Endodermal cell (in vitro differentiated cells): ENCODE measurements at places on chromosomes 5 and 9. TPM values are rescaled to one million over a fixed set of nuclear protein-coding genes. Genes with fewer than 3 reads are reported as not detected.

DNA sequence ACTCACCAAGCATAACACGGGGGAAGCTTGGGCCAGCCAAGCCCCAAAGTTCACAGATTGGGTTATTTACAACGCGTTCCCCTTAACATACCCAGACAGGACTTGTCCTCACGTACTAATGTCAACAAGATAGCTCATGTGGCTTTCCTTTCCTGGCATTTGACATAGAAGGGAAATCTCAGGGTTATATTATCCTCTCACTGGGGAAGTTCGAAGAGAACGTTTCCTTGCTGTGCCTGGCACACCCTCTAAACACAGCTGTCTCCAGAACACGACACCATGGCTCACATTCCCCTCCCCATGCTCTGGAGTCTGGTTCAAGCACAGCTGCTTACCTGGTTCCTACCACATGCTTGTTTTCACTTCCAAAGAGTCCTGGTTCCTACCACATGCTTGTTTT lies 46.8 kb upstream of the OTULINL start:
- no peak for DNase-seq

DNA sequence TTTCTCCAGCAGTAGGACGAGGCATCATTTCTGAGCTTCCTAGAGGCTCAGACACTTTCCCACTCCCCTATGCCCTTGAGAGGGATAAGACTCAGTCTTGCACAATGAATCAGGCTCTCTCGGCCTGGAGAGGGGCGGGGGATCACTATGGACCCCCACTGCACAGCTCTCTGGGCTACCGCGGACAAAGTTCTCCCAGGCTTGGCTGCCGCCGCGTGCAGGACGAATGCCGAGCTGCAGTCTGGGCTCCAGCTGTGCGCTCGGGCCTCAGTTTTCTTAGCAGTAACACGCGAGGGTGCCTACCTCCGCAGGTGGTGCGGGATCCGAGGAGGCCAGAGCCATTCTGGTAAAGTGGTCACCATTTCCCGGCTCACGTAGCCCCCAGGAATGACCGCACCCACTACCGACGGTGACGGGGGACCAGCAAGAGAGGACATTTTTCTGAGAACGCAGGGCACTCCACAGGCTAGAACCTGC lies 3.4 kb upstream of the MYORG start:
- DNase-seq = no peak

GRCh38 chr5:159772698-159773061 lies 143.6 kb upstream of the ADRA1B start:
- DNase-seq = no peak

GRCh38 chr5:73424556-73424977 lies 24.0 kb downstream of the FOXD1 start:
- no peak for DNase-seq

- no peak for DNase-seq
Observed at GRCh38 chr5:42015681-42016080, 90.6 kb downstream of the FBXO4 start.

DNA sequence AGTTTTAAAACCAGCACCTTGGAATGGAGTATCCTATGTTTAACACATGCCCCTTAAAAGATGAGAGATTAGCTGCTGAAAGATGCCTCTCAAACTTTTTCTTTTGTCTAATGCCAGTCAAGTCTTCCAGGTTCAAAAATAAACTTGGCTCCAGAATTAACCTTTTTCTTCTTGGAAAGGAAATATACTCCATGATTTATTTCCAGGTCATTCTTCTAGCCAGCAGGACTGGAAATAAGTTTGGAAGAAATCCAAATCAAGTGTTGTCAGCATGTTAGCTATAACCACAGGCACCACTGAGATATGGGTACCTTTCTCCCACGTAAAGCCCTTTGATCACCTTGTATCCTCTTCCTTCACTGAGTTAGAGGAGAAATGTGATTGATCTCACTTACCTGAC lies 56.1 kb downstream of the NLN start:
- DNase-seq = no peak

GRCh38 chr9:119789987-119790386 lies 420.8 kb upstream of the BRINP1 start:
- DNase-seq = no peak

DNA sequence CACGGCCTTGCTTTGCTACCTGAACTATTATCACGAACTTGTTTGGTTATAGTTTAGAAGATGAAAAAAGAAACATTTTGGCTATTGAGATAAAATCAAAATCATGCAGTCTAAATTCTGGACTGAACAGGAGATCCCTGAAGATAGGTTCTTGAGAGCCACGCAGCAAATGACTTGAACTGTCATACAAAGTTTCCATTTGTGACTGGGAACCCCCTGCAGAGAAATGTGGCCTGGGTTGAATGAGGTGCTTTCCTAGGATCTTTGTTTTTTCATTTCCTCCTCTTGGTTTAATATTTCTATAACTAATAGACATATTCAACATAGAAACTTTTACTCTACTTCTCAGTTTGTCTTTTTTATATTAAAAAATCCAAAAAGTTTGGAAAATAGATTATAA lies 184.7 kb upstream of the TRPM3 start:
- DNase-seq = no peak

GRCh38 chr5:52844885-52845284 lies 57.2 kb downstream of the ITGA1 start:
- no peak for DNase-seq

DNA sequence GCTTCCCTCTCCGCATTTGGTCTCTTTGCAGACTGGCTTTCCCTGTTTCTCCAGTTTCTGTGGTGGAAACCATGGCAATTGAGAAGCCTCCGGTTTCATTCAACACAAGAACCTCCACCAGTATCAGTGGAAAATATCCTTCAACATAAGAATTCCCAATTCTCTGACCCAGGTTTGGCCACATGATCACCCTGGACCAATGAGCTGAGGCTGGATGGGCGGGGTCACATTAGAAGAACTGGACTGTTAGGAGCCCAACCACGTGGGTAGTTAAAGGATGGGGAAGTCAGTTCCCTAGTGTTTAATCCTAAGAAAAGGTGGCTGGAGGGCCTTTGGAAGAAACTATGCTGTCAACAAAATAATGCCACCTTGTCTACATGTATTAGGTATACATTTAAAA lies 336.3 kb downstream of the DMRT2 start:
- DNase-seq = no peak

DNA sequence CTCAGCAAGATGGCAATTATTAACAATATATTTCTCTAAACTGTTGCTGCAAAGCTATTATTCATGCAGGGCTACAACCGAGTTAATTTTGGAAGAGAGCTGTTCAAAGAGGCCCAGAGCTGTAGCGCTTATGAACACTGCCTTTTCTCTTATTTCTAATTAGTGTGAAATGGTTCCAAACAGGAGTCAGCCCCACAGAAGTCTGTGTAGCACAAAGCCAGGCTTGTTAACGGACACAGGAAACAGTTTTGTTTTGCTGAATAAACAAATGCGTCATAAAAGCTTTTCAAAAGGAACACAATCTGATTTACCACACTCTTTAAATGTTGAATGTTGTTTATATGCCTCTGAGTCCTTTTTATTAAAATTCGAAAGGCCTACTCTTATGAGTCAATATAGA lies 396.5 kb downstream of the ANXA1 start:
- DNase-seq = no peak

GRCh38 chr5:109849478-109850088 lies 159.9 kb downstream of the MAN2A1 start:
- DNase-seq = no peak

DNA sequence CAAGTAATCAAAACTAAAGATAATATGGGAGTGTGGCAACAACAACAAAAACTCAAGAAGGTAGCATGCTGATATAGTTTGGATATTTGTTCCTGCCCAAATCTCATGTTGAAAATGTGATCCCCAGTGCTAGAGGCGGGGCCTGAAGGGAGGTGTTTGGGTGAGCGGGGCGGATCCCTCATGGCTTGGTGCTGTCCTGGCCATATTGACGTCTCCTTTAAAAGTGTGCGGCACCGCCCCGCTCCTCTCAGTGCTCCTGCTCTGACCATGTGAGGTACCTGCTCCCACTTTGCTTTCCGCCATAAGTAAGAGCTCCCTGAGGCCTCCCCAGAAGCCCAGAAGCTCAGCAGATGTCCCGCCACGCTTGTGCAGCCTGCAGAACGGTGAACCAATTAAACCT lies 25.6 kb downstream of the MED27 start:
- DNase-seq = no peak

GRCh38 chr5:98482321-98483300 lies 290.9 kb upstream of the RGMB start:
- DNase-seq = peak; percentile 52

- DNase-seq = peak; percentile 78
Observed at GRCh38 chr9:136604823-136605525, 57.7 kb upstream of the EGFL7 start.

DNA sequence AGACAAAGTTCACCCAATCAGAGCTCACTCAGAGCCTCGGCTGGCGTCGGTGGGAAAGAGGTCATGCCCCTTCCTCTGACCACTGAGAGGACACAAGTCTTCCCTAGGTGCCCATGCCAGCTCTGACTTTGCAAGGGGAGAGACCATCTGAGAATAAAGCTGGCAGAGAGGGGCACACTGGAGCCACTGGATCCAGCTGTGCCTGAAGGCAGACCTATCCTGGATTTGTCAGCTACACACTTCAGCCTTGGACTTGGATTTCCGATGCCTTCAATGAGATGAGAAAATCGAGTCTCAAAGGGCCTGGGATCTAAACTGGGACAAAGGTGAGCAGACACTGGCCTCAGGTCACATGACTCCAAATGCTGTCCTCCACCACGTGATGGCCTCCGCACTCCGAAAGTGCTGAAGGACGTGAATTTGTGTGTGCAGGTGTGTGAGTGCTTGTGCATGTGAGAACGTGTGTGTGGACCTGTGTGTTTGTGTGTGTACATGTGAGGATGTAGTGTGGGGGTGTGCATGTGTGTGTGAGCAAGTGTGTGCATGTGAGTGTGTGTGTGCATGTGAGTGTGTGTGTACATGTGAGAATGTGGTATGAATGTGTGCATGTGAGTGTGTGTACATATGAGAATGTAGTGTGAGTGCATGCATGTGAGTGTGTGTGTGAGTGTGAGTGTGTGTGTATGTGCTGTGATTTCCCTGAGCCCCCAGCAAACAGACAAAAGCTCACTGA lies 37.9 kb downstream of the BARX1 start:
- DNase-seq = no peak

- DNase-seq = no peak
Observed at GRCh38 chr5:93193431-93194347, 387.3 kb downstream of the NR2F1-AS1 start.

GRCh38 chr9:85228111-85228855 lies 513.5 kb downstream of the AGTPBP1 start:
- no peak for DNase-seq

DNA sequence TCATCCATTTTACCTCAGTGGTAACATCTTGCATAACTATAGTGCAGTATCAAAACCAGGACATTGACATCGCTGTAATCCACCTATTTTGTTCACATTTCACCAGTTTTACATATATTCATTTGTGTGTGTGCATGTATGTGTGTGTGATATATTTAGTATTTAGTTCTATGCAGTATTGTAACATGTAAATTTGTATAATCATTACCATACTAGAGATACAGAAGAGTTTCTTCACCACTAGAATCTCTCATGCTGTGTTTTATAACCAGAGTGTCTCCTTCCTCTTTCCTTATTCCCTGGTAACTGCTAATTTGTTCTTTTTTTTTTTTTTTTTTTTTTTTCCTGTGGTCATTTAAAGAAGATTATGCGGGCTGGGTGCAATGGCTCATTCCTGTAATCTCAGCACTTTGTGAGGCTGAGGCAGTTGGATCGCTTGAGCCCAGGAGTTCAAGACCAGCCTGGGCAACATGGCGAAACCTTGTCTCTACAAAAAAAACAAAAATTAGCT lies 11.0 kb downstream of the RASA1 start:
- DNase-seq = no peak

DNA sequence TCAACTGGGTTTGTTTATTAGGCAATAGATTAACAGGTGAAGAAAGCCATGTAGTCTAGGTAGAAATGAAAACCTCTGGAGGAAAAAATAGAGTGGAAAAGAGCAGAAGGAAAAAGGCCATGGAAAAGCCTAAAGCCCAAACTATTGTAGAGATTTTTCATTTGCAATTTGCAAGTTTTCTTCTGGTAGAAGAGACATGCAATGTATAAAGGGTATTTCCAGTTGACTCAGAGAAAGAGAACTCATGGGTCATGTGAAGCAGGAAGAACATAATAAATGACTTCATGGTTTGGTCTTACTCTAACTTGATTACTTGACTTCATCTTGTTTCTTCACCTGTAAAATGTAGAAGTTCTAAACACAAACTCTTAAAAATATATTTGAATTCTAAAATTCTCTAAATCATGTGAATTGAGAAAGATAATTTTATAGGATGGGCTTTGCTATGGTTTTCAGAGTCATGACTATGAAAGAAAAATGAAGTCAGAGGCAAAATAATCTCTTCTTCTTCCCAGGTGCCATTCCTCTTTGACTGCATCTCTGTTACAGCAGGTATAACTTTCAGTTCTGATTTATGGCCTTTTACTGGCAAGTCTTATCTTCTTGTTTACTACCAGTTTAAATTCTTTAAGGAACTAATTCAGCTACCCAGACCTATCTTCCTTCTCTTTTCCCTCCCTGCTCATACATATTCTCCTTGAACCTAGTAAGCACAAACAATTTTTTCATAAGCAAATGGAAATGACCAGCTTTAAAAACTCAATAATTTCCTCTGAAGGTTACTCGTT lies 47.7 kb upstream of the TMC1 start:
- DNase-seq = no peak

GRCh38 chr5:118531276-118531675 lies 457.1 kb downstream of the DTWD2 start:
- DNase-seq = no peak

DNA sequence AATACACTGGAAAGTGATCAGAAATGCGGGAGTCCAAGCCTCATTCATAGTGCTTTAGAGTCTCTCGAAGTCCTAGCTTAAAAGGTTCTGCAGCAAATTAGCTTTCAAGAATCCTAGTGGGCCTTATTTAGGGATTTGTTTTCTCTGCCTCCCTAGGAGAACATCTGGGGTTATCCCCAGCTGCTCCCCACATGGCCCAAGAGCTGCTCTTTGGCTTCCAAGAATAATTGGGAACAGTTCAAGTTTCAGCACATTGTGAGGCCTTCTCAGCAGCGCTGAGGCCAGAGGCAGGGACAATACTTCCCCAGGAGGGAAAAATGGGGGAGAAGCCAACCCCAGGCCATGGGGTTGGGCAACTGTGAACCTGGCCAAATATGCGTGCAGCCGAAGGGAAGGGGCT lies 108.7 kb downstream of the LIFR start:
- DNase-seq = no peak

The MRPL50 gene
- total RNA-seq = 15.5 and 17.1 TPM in 2 replicates

The SPINK6 gene
- not detected in 3 replicates for total RNA-seq

The PCYOX1L gene
- 10.4 and 11.7 TPM in 2 replicates for total RNA-seq

The ISL1 gene
- 5.4 and 6.1 TPM in 2 replicates for total RNA-seq

The PCDHGA1 gene
- 0.31 to 0.38 TPM (median 0.38 TPM) in 3 replicates for total RNA-seq

The C9orf152 gene
- total RNA-seq = not detected in 3 replicates

The RECK gene
- 15.2 to 16.1 TPM (median 15.9 TPM) in 3 replicates for total RNA-seq

The PCDHGA10 gene
- 3.2 to 4.5 TPM (median 3.9 TPM) in 3 replicates for total RNA-seq

The WDR38 gene
- not detected in 2 replicates for total RNA-seq
